ENCODE measurements at places on chromosomes 4 and X. TPM values are rescaled to one million over a fixed set of nuclear protein-coding genes. Genes with fewer than 3 reads are reported as not detected.

- DNase-seq, result no peak
Measured at GRCh38 chr4:102606846-102607450, 105.8 kb downstream of the NFKB1 start.

DNA sequence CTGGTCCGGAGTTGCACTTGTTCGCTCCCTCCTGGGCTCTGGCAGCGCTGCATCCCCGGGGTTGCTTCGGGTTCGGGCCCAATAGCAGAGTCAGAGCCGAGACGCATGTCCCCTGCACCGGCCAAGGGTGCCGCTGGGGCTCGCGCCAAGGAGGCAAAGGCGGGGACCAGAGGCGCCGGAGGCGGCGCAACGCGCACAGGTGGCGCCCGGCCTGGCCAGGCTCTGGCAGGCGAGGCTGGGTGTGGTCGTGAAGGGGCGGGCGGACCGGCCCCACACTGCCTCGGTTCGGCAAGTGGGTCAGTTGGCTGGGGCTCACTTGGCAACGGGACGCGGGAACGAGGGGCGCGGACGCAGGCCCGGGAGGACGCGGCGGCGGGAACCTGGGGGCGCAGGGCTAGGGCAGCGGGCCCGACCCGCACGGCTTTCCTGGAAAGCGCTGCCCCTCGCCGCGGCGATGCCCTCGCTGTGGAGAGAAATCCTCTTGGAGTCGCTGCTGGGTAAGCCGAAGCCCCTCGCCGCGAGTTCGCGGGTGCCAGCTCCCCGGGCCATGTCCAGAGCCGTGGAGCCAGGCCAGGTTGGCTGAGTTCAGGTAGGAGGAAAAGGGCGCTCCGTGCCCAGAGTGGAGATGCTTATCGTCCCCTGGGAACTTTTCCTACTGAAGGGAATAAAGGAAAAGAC lies at the start of gene CWH43:
Gene CWH43, plus strand, starts transcription at position 300 of the 678 bp plus-strand sequence. Its CDS starts 155 bp downstream, at position 455.
- DNase-seq, result no peak

DNA sequence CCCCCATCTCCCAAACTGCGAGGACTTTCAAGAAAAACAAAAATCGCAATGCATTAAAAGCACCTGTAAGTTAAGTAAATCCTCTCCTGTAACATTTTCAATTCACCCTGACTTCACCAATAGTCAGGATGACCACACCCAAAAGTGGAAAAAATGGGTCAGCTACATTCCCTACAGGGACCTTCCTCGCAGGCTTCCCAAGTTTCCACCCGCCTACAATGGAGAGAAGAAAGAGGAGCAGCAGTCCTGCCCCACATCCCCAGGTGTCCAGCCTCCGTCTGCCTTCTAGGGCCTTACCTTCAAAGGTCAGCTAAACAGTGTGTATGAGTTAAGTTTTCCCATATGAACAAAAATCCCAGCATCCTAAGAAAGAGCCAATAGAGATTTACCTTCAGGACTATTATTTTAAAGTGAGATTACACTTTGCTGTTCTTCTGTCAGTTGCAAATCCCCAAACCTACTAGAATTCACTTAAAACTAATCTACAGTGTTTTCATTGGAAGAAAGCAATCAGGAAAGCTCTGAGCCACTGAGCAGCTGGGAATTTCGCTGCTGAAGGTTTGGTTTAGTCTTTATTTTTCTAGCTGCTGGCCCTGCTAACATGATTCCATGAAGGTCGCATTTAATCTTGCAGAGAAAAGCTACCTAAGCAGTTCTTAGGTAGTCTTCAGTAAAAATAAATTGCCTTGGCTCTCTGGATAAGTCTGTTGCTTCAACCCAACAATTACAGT lies 12.5 kb downstream of the IRF2 start:
- no peak for DNase-seq

- no peak for DNase-seq
Measured at GRCh38 chrX:133856819-133857218, 128.6 kb downstream of the GPC3 start.

Gene CT45A10
- total RNA-seq, result not detected

Gene PABPC5
- total RNA-seq, result 3.3 TPM
